ENCODE measurements at places on chromosomes 3 and 15. TPM values are rescaled to one million over a fixed set of nuclear protein-coding genes. Genes with fewer than 3 reads are reported as not detected.

- DNase-seq = no peak
Measured at GRCh38 chr15:68787609-68788263, 33.0 kb downstream of the ANP32A start.

GRCh38 chr3:148083526-148084182 is 614.0 kb upstream of the AGTR1 start:
- no peak for DNase-seq

Gene MAGEL2
- 0.05 TPM for total RNA-seq

Gene MELTF
- total RNA-seq = 12.1 TPM

GRCh38 chr15:94844538-94845389 is 613.4 kb downstream of the MCTP2 start:
- DNase-seq = peak; percentile 89

GRCh38 chr3:47909607-47910006 is 106.6 kb downstream of the MAP4 start:
- DNase-seq = no peak

GRCh38 chr3:41111011-41111410 is 88.3 kb upstream of the CTNNB1 start:
- DNase-seq = no peak

DNA sequence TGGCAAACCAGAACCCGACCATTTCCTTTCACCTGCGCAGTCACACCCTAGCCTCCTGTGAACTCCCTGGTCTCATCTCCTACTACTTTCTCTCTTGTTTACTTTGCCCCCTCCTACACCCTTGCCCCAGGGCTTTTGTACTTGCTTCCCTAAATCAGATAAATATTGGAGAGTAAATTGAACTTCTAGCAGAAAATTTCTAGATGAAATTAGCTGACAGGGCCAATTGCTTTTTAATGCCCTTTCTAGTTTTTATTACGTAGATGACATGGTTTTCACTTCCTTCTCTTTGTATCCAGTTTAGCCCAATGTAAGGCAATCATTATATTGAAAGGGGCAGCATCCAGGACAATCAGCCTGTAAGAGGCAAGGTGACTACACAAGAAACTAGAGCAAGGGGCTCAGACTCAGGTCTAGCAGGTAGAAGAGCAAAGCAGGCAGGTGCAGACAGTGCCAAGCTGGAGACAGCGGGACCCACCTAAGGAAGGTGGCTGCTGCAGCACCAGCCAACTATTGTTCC is 56.2 kb upstream of the TOPAZ1 start:
- no peak for DNase-seq

Gene PCOLCE2
- 39.7 TPM for total RNA-seq

DNA sequence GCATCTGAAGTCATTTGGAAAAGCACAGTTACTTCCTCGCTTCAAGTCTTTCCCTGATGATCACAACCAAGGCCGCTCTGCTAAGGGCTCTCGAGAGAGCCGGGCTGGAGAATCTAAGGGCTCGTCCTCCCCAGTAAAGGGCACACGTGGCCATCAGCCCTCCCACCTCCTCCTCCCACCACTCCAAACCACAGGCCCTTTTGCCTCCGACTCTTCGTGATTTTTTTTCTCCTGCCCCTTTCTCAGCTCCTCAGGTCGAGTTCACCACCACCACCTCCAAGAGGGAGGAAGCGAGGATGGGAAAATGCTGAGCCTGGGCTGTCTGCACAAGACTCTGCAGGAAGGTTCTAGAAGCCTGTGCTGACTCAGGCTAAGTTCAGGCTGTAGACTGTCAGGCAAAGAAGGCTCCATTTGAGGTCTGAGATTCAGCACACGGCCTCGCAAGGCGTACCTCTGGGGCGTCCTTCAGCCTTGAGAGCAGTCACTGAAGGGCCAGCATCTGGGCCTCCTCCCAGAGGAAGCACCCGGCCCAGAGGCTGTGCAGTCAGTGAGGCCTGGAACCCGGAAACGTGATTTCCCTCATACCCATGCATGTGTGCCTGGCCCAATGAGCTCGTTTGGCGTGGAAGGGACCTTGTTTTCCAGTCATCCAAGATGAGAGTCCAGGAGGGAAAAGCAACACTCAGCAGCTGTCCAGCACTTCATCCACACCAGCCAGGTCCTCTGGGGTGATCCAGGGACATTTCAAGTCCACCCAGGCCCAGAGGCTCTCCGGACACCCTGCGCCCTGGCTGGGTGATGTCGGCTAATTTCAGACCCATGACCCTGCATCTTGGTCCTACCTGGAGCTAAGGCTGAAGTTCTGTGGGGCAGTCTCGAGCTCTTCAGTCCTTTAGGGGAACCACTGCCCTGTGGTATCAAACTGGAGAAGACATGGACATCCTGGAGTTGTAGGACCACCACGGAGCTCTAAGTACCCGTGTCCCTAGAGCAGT is 196.8 kb downstream of the XXYLT1 start:
- peak; percentile 51 for DNase-seq

Gene SPINT1
- 3.2 TPM for total RNA-seq

DNA sequence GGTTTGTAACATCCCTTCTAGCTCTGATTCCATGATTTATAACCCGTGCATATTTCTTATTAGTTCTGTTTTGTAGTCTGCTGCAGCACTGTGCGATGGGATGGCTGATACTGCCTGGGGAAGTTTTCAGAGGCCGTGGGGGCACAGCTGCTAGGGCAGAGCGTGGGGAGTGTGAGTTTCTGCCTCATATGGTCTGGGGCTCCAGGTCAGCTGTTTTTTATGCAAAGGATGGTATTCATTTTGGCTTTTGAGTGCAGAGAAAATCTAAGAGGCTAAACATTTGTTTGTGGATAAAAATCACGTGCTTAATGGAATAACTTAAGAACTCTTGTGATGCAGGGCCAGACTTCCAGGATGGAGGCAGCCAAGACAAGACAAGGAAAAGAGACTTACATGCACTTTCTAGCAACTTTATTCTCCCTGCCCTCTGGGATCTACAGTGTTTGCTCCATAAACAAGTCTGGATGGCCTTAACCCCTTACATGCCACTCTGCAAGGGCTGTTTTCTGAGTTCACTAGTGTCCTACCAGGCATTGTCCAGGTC is 45.5 kb upstream of the CFAP161 start:
- no peak for DNase-seq

- DNase-seq = no peak
Measured at GRCh38 chr3:104546301-104546700, 820.4 kb upstream of the ALCAM start.

Gene GPR171
- 1.4 TPM for total RNA-seq

All from posterior vena cava (tissue), 2 donors.